ENCODE measurements at places on chromosomes 6 and 20. TPM values are rescaled to one million over a fixed set of nuclear protein-coding genes. Genes with fewer than 3 reads are reported as not detected.
A peak's percentile ranks its signal among the peaks of the same experiment; 100 is the strongest.

SMIM13 gene
- 10.6 TPM for total RNA-seq

LAMA5 gene
- 225 TPM for total RNA-seq

TAGAP gene
- total RNA-seq = not detected

GRCh38 chr6:51778666-51779065 lies 308.7 kb downstream of the PKHD1 start:
- no peaks in the 10 kb centered on the region for H3K4me1 ChIP-seq
- no peaks in the 10 kb centered on the region for H3K36me3 ChIP-seq
- H3K27me3 ChIP-seq = no peaks in the 10 kb centered on the region

DNA sequence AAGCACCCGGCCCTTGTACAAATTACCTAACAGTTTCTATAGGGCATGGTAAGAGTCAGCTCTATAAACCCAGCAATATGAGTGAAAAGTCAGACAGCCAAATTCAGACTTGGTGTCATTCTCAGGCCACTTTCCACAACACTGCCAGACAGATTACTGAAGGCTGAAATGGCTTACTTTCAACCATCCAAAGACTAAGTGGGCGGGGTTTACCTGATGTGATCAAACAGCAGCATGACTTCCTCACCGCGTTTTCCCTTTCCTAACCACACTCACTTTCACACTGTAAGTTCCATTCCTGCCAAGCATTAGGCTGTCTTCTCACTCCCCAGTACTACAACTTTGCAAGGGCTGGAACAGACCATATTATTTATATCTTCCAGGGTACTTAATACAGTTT lies 85.9 kb downstream of the SMLR1 start:
- no peak overlapping the region for H3K4me3 ChIP-seq
- no peak overlapping the region for H3K27ac ChIP-seq
- no peak for DNase-seq
- H3K27me3 ChIP-seq = no peaks in the 10 kb centered on the region
- H3K4me1 ChIP-seq = no peaks in the 10 kb centered on the region
- no peaks in the 10 kb centered on the region for H3K36me3 ChIP-seq

GRCh38 chr6:146017672-146018071 lies 11.2 kb upstream of the GRM1 start:
- no peaks in the 10 kb centered on the region for H3K36me3 ChIP-seq
- no peaks in the 10 kb centered on the region for H3K4me1 ChIP-seq
- no peak overlapping the region for H3K4me3 ChIP-seq
- H3K27ac ChIP-seq = no peak overlapping the region

- no peaks in the 10 kb centered on the region for H3K36me3 ChIP-seq
- no peak overlapping the region for H3K4me3 ChIP-seq
- no peaks in the 10 kb centered on the region for H3K27me3 ChIP-seq
- DNase-seq = no peak
- no peaks in the 10 kb centered on the region for H3K4me1 ChIP-seq
Measured at GRCh38 chr20:10843146-10843711, 169.4 kb upstream of the JAG1 start.

GRCh38 chr6:87482366-87482765 lies 9.6 kb downstream of the SLC35A1 start:
- no peak for DNase-seq
- H3K27ac ChIP-seq = no peak overlapping the region
- no peak overlapping the region for H3K4me3 ChIP-seq
- H3K36me3 ChIP-seq = no peaks in the 10 kb centered on the region
- peaks cover 8% of the 10 kb centered on the region for H3K4me1 ChIP-seq
- no peaks in the 10 kb centered on the region for H3K27me3 ChIP-seq

DNA sequence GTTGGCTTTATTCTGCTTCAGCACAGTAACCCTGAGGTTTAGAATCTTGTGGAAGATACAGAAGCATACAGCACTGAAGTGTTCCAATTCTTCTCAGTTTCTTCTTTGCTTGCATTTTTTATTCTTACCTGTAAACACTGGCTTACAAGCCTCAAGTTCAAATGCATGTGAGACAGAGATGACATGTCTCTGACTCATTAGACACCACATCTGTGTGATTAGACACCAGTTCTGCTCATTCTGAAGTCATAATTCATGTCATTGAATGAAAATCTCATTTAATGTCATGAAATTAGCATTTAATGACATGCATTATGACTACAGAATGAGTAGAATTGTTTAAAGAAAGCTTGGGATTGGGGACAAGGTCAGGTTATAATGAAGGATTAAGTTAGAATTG lies 5.8 kb downstream of the GZF1 start:
- no peak overlapping the region for H3K27ac ChIP-seq
- DNase-seq = no peak
- H3K36me3 ChIP-seq = peaks cover 12% of the 10 kb centered on the region
- H3K4me3 ChIP-seq = no peak overlapping the region
- H3K27me3 ChIP-seq = no peaks in the 10 kb centered on the region

GRCh38 chr6:56314683-56315523 lies 67.5 kb upstream of the COL21A1 start:
- H3K36me3 ChIP-seq = no peaks in the 10 kb centered on the region
- H3K27me3 ChIP-seq = no peaks in the 10 kb centered on the region
- peak; percentile 68 for DNase-seq
- no peak overlapping the region for H3K27ac ChIP-seq
- no peaks in the 10 kb centered on the region for H3K4me1 ChIP-seq

DNA sequence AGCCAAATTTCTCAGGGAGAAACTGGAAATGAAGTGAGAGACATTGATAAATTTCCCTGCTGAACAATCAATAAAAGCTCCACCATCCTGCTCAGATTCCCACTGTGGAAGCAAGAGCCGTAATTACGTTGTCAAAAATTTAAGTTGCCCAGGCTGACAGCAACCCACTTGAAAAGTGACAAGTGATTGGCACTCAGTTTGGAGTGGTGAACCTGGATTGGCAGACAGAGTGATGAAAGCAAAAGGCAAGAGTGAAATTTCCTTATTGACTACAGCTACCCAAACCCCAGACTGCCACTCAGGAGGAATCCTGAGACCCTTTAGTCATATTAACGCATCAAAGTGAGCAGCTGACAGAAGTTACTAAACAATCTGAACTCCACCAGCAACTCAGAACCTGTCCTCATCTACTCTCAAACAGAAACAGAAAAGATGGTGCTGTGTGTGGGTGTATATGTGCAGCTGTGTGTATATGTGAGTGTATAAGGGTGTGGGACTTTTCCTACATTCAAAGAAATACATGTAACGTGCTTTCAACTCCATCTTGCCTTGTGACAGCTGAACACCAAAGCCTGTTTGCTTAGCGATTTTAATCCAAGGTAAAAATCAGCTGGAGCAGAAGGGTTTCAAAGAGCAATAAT lies 157.4 kb downstream of the PKHD1 start:
- no peak overlapping the region for H3K27ac ChIP-seq
- H3K4me1 ChIP-seq = no peaks in the 10 kb centered on the region
- no peaks in the 10 kb centered on the region for H3K36me3 ChIP-seq
- no peak overlapping the region for H3K4me3 ChIP-seq
- no peak for DNase-seq

DNA sequence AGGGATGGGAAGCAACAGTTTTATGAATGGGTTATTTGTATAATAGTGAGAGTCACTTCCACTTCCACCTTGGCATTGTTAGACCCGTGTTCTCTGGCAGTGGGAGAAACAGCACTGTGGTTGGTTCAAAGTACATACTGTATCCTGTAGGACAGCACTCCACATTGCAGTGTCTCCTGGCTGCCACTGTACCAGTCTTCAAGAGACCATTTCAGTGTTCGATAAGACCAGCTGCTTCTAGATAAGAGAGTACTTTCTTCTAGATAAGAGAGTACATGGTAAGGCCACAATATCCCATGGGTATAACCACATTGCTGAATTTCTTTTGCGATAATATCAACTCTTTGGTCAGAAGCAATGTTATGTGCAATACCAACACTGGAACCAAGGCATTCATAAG lies 28.8 kb downstream of the FITM2 start:
- no peaks in the 10 kb centered on the region for H3K27me3 ChIP-seq
- H3K27ac ChIP-seq = no peak overlapping the region
- H3K36me3 ChIP-seq = no peaks in the 10 kb centered on the region

DNA sequence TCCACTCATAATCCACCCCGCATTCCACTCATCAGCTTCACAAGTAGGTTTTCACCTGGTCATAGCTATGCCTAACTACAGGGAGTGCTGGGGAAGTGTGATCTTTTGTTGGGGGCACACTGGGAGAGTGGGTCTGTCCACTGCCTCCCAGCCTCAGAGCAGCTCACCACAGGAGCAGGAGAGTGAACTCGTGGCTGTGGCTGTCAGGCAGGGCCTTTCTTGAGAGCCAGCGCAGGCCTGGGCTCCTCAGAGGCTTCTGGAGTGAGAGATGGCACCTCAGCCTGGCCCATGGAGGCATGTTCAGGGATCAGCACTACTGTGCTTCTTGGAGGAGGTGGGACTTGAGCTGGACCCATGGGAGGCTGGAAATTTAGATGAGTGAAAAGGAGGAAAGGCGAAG lies 4.0 kb upstream of the GNRH2 start:
- peaks cover 36% of the 10 kb centered on the region for H3K36me3 ChIP-seq
- no peak overlapping the region for H3K4me3 ChIP-seq
- no peaks in the 10 kb centered on the region for H3K27me3 ChIP-seq
- peaks cover 5% of the 10 kb centered on the region for H3K4me1 ChIP-seq

DNA sequence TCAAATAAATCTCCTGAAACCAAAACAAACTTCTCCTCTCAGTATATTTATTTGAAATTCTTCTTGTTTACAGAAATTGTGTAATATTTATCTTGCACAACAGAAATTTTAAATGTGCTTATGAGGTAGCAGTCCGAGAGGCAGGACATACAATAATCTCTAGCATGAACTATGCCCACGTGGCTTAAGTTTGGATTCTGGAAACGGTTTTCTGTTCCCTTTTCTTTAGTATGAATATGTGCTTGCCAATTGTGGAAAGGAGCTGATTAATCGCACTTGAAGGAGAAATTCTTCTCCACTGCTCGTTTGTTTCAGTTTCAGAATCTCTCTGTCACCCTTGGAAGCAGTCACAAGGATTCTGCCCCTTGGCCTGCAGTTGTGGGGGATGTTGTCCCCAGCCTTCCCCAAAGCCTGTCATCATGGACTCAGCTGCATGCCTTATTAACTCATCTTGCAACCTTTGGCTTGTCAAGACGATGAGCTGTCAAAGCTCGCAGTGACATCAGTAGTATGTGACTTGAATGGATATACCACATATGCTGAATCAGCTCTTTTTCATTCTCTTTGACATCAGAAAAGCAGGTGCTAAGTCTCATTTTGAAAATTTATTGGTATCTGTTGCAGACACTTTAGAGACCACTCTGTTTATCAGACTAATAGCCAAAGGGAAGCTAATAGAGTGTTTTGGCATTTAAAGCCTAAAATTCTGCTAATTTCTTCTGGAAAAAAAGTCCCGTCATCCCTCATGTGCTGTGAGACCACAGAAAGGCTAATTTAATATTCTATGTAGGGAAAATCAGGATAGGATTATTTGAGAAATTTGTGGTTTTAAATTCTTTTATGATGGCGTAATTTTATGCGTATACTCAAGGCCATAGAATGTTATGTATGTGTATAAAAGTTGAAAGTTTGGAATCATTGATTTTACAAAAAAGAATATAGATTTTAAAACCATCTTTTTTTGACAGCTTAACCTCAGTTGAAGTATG lies 186.8 kb downstream of the ARID1B start:
- H3K36me3 ChIP-seq = no peaks in the 10 kb centered on the region
- H3K27me3 ChIP-seq = no peaks in the 10 kb centered on the region
- no peak overlapping the region for H3K4me3 ChIP-seq
- no peak overlapping the region for H3K27ac ChIP-seq
- DNase-seq = no peak

- no peaks in the 10 kb centered on the region for H3K27me3 ChIP-seq
- H3K4me1 ChIP-seq = no peaks in the 10 kb centered on the region
- H3K27ac ChIP-seq = no peak overlapping the region
- no peaks in the 10 kb centered on the region for H3K36me3 ChIP-seq
Measured at GRCh38 chr6:117733341-117733740, 58.1 kb downstream of the NUS1 start.

GRCh38 chr6:16474772-16475493 lies 236.5 kb downstream of the GMPR start:
- no peak overlapping the region for H3K4me3 ChIP-seq
- no peak for DNase-seq
- no peak overlapping the region for H3K27ac ChIP-seq
- no peaks in the 10 kb centered on the region for H3K27me3 ChIP-seq

DNA sequence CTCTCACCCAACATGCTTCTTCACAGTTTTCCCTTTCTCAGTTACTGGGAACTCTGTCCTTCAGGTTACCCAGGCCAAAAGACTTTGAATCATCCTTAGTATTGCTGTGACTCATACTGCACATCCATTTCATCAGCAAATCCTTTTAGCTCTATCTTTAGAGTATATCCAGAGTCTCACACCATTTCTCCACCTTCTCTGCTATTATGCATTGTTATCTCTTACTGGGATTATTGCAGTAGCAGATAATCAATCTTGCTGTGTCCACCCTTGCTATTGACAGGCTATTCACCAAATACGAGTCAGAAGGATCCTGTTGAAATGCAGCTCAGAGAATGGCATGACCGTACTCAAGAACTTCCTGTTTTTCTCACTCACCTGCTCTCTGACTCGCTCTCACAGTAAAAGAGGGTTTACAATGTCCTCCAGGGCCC lies 57.3 kb downstream of the BCKDHB start:
- no peak overlapping the region for H3K4me3 ChIP-seq
- no peaks in the 10 kb centered on the region for H3K36me3 ChIP-seq
- DNase-seq = no peak
- 0 out of 2 replicates have a peak overlapping the region, but pooled peaks have one; percentile 6 for H3K27ac ChIP-seq

DNA sequence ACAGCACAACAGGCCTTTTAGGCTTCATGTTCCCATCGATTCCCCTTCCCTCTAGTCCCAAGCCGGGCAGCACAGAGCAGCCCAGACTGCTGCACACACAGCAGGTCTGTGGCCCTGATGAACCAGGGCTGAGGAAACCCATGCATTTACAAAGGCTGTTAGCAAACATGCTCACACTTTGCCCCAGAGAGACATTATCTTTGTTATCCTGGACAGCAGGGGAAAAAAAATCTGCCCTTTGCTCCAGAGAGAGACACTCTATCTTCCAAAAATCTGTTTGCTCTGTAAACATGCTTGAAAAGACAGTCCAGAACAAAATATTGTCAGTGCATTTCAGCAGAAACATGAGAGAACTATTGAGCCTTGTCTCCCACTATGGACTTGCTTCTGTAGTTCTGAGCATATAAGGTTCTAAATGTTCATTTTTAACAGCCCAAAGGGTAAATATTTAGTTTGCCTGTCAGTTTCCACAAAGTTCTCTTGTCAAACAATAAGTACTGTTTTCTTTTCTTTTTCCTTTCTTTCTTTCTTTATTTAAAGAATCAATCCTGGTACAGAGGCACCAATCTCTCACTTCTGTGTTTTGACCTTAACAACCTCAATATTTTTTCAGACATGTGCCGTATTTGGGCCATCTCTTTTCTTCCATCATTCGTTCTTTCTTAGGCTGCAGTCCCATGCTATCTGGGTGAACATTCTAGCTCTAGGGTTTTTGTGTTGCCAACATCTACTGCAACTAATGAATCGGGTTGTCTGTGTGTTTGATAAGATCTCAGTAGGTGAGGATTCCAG lies 468.0 kb downstream of the EPM2A start:
- no peak overlapping the region for H3K4me3 ChIP-seq
- no peaks in the 10 kb centered on the region for H3K36me3 ChIP-seq
- DNase-seq = no peak
- no peaks in the 10 kb centered on the region for H3K4me1 ChIP-seq
- H3K27ac ChIP-seq = no peak overlapping the region

Measured in H1 (cell line).